Globus pallidus (tissue), 1 donor: ENCODE measurements at places on chromosomes 3 and 15.

DNA sequence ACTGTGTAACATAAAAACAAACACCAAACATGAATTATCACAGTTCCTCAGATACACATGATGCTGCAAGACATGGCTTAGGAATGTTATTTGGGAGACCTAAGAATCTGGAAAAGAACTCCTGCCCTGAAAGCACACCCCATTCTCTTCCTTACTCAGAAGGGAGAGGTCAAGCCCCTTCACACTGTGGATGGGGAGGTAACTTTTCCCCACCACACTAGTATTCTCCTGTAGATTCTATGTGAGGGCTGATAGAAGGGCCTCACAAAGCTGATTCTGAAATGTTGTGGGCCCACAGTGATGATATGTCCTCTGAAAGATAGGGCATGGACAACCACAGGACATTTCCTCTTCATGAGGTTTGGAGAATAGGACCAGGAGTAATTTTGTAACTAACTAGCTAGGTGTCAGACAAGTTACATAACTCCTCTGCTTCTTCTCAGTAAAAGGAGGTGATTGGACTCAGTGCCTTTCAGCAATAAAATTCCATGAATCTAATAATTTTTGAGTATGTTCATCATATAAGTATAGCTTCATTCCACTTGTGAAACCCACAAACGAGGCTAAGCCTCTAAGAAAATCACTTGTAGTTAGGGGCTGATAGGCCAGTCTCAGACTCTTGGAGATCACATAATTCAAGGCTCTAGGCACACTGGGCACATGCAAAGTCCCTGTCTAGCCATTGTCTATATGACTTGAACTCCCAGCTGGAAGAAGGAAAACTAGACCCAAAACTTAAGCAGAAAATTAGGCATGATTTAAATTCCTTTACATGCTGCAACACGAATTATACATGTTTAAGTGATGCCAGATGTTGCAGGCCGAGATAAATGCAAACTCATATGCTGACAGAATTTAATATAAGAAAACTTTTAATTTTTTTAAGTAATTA is 7.5 kb downstream of the PTX3 start:
- DNase-seq: no peak

- no peak for DNase-seq
Observed at GRCh38 chr3:73465926-73466325, 158.8 kb downstream of the PDZRN3 start.

DNA sequence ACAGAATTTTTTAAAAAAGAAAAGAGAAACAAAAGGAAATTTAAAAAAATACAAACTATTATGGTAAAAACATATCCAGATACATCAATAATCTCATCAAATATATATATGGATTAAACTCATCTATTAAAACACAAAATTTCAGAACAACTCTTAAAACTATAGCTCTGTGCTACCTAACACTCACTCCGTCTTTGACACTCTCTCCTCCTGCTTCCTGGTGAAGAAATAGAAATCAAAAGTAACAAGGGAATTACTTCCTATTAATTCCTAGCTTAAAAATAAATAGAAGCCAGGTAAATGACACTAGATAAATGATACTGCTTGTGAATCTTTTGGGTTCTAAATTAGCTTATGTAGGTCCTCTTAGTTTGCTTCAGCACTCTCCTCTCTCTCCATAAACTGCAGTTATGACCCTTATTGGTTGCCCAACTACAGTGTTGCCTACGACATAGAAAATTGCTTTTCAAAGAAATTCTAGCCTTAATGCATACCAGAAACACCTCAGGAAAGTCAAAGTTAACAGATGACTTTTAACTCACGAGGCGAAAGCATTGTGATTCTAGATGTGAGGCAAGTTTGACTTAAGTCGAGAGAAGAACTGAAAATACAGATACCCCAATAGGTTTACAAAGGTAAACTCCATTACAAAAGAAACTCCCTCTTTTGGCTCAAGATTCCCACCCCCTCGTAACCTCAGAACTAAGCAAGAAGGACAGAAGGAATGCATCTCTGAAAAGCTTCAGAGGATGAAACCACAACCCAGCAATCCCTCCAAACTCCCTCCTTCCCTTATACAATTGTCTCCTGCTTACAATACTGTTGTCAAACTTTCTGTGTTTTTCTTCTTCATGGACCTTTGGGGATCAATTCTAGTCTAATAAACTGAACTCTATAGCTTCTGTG is 394.7 kb downstream of the FGF12 start:
- DNase-seq: no peak

DNA sequence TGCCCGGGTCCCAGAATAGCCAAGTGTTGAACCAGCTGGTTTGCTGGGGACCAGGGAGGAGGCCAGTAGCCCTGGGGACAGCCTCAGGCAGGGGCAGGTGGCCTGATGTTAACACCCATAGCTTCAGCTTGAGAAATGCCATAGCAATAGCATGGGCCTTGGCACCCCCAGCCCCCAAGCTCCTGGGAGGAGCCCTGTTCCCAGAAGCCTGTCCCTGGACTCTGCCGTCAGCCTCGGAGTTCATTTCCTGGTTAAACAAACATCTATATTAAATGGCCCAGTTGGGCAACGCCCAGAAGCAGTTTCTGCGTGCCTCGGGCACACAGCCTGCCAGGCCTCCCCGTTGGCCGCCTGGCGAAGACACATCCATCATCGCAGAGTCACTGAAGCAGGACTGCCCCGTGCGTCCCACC is 58.2 kb downstream of the FGD5 start:
- DNase-seq: no peak

GRCh38 chr3:122942937-122943827 is 84.4 kb downstream of the SEMA5B start:
- peak; percentile 56 for DNase-seq

- no peak for DNase-seq
Observed at GRCh38 chr3:46289966-46290365, 47.7 kb downstream of the CCR3 start.

GRCh38 chr3:185028121-185028520 is 124.7 kb downstream of the C3orf70 start:
- DNase-seq: no peak

DNA sequence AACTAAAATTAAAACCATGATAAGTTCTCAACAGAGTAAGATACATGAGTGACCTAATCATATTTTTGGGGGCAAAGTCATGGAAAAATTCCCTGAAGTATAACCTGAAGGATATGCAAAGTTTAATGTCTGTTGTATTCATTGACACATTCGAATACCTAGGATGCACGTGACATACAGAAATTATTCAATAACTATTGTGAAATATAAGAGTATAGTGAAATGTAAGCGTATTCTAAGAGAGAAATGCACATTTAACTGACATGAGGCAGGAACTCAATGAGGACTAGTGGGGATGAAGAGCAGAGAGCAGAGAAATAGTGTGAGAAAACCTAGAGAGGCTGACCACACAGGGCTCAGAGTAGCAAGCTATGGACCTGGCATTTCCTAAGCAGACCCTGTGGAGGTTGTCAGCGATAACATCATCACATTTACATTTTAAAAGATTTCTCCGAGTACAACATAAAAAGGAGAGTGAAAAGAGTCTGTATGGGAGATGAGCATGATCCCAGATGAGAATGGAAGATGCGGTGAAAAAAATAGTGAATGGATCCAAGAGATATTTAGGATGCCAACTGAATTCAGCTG is 588.8 kb downstream of the MAGI1 start:
- DNase-seq: no peak

GRCh38 chr15:71344316-71344715 is 229.0 kb downstream of the THSD4 start:
- no peak for DNase-seq

- DNase-seq: no peak
Observed at GRCh38 chr3:171058058-171058457, 31.5 kb upstream of the SLC2A2 start.

DNA sequence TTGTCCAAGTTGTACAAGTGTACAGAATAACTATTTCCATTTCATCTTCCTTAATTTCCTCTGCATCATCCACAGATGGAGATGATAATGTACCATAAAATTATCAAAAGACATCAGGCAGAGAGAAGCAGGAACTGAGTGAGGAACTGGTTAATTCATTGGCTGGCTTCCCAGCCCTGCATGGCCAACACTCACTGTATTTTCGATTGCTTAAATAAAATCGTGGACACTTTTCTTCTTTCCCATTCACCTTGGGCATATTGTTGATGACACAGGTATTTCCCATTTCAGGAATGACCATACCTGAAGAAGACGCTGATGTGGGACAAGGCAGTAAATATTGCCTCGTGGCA is 144.2 kb upstream of the ABHD17C start:
- no peak for DNase-seq

- DNase-seq: no peak
Observed at GRCh38 chr3:37129871-37130270, 44.5 kb downstream of the LRRFIP2 start.

DNA sequence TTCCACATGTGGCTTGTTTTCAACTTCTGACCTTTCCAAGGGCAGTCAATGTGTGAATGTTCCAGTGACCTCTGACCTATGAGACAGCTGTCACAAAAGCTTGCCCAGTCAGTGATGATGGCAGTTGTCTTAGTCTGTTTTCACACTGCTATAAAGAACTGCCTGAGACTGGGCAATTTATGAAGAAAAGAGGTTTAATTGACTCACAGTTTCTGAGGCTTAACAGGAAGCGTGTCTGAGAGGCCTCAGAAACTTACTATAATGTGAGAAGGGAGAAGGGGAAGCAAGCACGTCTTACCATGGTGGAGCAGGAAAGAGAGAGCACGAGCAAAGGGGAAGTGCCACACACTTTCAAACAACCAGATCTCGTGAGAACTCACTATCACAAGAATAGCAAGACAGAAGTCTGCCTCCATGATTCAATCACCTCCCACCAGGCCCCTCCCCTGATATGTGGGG is 95.6 kb downstream of the ECT2 start:
- DNase-seq: no peak

- no peak for DNase-seq
Observed at GRCh38 chr3:52194485-52195290, 3.3 kb upstream of the ALAS1 start.

GRCh38 chr15:72231833-72232478 is 966 bp upstream of the PKM start:
- DNase-seq: peak; percentile 56

DNA sequence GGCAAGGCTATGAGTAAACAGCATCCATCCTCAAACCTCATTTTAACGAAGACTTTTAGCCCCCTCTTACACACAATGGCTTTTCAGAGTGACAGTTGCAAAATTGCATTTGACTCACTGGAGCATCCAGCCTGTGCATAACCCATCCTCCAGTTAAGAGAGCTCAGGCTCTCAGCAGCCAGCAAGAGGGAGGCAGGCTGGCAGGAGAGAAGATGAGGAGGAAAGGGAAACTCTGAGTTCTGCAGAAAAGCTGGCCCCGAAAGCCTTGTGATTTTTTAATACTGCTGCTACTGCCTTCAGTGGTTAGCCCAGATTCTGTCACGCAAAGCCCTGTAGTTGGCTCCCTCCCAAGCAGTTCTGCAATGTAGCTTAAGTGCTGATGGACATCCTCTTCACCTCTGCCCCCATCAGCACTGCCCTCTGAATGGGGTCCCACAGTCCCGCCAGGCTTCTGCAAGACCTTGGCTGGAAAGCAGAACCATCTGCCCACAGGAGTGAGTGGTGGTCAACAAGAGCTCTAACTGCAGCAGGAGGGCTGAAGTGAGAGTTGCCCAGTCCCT is 371.3 kb downstream of the EPHB1 start:
- DNase-seq: peak; percentile 21
